ENCODE measurements at places on chromosomes 2 and 18. TPM values are rescaled to one million over a fixed set of nuclear protein-coding genes. Genes with fewer than 3 reads are reported as not detected.

The CNGA3 gene
- 1.2 TPM for total RNA-seq

The XIRP2 gene
- total RNA-seq = 14.7 TPM

The NGEF gene
- 1.2 TPM for total RNA-seq

The FAM124B gene
- 10.1 TPM for total RNA-seq

The CPO gene
- not detected for total RNA-seq

The UGT1A8 gene
- total RNA-seq = 6.5 TPM

The CYP20A1 gene
- 88.1 TPM for total RNA-seq

The PLGLB2 gene
- 3.4 TPM for total RNA-seq

The NETO1 gene
- total RNA-seq = 9.1 TPM

The SPAST gene
- total RNA-seq = 40.2 TPM

The CHCHD5 gene
- total RNA-seq = 5.5 TPM

The FASTKD1 gene
- 14.2 TPM for total RNA-seq

The CCDC74A gene
- total RNA-seq = not detected

The DSC2 gene
- 27.7 TPM for total RNA-seq

The TTL gene
- 8.4 TPM for total RNA-seq

The PSMG2 gene
- total RNA-seq = 60.9 TPM

The TBC1D8 gene
- 16.1 TPM for total RNA-seq

The CTNNA2 gene
- 0.96 TPM for total RNA-seq

The MYL12A gene
- total RNA-seq = 581 TPM

The CDK5R2 gene
- not detected for total RNA-seq

The NT5DC4 gene
- 1.2 TPM for total RNA-seq

The MALL gene
- total RNA-seq = 19.3 TPM

The NIFK gene
- total RNA-seq = 36.8 TPM

The KCTD1 gene
- 6.0 TPM for total RNA-seq

The ESPNL gene
- total RNA-seq = 5.5 TPM

The TTC21B gene
- 53.0 TPM for total RNA-seq

The CRYBA2 gene
- not detected for total RNA-seq

The ANKRD30B gene
- total RNA-seq = 1.4 TPM

The FBLN7 gene
- total RNA-seq = 1.2 TPM

The AMMECR1L gene
- 11.6 TPM for total RNA-seq

The EVX2 gene
- total RNA-seq = 1.2 TPM

The ABCB11 gene
- total RNA-seq = 7.9 TPM

Data from umbilical cord (tissue), 2 donors.